Camera-type eye (tissue), 1 donor: ENCODE measurements at places on chromosomes 4 and X. TPM values are rescaled to one million over a fixed set of nuclear protein-coding genes. Genes with fewer than 3 reads are reported as not detected.

Gene G6PD
- 33.1 TPM for total RNA-seq

Gene TACR3
- total RNA-seq: 6.3 TPM

Gene FREM3
- 0.93 TPM for total RNA-seq

Gene HSFX3
- not detected for total RNA-seq

Gene F8A3
- 3.1 TPM for total RNA-seq

Gene GATA1
- total RNA-seq: 0.44 TPM

Gene XG
- 5.5 TPM for total RNA-seq
